ENCODE measurements at places on chromosomes 6 and 20. TPM values are rescaled to one million over a fixed set of nuclear protein-coding genes. Genes with fewer than 3 reads are reported as not detected.

DNA sequence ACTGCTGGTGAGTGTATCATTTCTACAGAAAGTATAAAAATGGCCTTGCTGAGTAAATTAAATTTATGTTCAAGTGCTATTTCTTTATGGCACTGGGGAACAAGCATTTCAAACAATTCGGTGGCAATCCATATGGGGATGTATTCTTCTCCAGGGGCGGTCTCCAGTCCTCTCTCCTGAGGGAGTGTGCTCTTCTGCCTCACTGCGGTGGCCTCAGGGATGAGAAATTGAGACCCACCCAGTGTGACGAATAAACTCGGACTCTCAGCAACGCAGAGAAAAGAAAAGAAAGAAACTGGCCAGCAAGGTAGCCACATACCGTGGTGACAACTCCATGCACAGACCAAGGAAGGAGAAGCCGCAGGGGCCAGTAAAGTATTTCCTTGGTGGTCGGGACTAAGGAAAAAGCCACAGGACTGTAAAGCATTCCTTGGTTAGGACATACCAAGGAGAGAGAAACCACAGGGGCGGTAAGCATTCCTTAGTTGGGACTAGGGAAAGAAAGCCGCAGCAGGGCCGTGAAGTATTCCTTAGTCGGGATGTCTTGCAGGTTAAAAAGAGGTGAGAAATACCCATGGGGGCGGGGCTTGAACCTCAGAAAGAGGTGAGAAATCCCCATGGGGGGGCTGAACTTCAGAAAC lies 13.6 kb upstream of the GOPC start:
- DNase-seq = no peak

DNA sequence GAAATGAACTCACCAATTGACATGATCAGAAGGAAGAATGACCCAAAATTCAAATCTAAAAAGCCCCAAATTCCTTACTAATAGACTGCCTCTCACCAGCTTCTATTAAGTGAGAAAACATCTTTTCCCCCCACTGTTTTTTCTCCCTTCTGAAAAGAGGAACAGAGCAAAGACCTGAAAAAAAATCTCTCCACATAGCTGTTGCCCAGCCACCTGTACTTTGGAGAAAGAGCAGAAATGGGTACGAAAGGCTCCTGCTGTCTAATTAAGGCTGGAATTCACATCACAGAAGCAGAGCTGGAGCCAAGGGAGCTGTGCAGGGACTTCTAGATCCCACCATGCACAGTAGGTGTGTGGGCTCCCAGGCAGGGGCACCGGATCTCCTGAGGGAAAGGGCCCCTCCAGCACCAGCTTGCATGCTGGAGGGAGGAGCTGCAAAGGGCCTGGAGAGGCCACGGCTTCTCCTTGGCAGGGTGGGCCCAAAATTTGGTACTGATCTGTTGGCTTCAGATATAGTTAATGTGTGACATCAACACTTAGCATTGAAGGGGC lies 73.2 kb upstream of the DUSP22 start:
- no peak for DNase-seq

The RCAN2 gene
- 202 TPM for total RNA-seq

DNA sequence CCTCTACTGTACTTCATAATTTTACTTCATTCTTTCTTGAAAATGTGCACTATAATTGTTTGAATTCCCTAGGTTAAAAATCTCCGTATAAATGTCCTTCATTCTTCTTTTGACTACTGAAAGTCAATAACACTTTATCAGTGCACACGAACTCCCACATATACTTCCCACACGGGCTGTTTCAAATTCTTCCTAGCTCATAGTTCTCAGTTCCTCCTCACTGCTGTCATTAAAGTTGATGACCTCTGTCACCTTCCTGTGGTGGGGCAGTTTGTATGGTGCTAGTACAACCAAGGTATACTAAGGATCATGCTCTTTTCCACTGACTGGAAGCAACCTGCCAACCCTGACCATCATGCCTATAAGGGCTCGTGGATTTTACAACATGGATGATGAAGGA lies 40.0 kb upstream of the CD2AP start:
- DNase-seq = no peak

All from dorsolateral prefrontal cortex (tissue), 122 donors.